ENCODE measurements at places on chromosomes 3 and 15.
A peak's percentile ranks its signal among the peaks of the same experiment; 100 is the strongest.

- no peak for DNase-seq
Measured at GRCh38 chr3:111758642-111759041, 100.4 kb upstream of the PHLDB2 start.

GRCh38 chr3:155411500-155412223 lies 118.2 kb upstream of the STRIT1 start:
- DNase-seq: no peak

DNA sequence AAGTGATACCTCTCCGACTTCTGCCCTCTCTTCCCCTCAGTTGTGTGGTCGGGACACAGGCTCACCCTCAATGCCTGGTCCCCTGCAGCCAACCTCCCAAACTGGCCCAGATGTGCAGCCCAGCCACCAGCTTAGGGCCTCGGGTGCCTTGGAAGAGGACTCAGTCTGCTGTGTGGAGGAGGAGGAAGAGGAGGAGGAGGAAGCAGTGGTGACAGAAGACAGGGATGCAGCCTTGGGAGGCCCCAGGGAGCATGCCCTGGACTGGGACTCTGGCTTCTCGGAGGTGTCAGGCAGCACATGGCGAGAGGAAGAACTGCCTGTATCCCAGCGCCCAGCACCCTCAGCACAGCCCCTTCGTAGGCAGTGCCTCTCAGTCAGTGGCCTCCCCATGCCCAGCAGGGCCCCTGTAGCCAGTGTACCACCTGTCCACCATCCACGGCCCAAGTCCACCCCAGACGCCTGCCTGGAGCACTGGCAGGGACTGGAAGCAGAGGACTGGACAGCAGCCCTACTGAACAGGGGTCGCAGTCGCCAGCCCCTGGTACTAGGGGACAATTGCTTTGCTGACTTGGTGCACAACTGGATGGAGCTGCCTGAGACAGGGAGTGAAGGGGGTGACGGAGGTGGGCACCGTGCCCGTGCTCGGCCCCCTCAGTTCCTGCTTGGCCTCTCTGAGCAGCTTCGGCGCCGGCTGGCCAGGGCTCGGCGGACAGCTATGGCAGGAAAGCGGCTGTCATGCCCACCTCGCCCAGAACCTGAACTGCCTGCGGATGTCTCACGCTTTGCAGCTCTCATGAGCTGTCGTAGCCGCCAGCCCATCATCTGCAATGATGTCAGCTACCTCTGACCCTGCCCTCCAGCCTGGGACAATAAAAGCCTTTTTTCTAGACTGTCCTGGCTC lies 1.3 kb downstream of the INKA1 start:
- DNase-seq: no peak

GRCh38 chr3:174436367-174436766 lies 422.8 kb upstream of the NAALADL2 start:
- DNase-seq: no peak

DNA sequence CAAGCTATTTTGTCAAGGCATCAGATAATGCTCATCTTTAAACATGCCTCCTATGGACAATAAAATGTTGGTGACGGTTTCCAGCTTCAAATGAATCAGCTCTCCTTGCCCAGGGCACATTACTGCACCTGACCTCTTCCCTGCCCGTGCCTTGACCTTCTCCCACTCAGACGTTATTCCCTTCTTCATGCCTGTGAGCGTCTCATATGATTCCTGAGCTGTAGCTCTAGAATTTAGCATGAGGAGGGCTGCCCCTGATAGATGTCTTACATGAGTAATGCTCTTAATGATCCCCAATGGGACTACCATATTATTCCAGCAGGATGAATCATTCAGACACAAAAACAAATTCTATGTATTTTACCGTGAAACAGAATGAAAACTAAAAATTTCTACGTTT lies 762.7 kb downstream of the ROBO1 start:
- DNase-seq: no peak

DNA sequence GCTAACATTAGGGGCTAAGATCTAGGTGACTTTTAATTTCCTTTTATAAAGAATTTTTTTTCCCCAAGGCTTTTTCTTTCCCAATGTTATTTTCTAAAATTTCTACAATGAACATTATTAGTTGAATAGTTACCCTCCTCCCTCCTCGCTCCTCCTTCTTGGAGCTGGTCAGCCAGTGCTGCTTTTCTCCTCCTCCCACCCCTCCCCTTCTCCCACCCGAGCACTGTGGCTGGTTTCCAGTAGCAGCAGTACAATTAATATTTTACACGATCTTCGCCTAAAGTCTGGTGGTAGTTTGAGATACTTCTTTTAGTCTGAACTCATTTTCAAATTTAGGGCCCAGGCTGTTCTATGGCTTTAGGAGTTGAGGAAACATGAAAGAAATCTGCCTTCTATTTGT lies 41.6 kb downstream of the EEFSEC start:
- no peak for DNase-seq

DNA sequence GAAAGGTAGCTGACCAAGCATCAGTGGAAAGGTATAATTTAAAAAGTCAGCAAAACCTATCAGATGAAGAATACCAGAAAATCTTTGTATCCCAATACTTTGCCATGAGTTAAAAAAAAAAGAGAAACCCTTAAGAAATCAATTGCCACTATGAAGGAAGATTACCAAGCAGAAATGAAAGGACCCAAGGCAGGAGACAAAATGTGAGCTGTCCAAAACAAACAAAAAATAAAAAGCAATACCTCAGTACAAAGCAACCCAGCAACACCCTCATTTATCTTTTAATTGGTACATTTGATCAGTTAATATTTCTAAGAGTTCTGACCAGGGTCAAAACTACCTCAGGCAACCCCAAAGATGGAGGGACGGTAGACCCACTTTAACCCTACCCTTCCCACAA lies 65.3 kb downstream of the MOBP start:
- no peak for DNase-seq

DNA sequence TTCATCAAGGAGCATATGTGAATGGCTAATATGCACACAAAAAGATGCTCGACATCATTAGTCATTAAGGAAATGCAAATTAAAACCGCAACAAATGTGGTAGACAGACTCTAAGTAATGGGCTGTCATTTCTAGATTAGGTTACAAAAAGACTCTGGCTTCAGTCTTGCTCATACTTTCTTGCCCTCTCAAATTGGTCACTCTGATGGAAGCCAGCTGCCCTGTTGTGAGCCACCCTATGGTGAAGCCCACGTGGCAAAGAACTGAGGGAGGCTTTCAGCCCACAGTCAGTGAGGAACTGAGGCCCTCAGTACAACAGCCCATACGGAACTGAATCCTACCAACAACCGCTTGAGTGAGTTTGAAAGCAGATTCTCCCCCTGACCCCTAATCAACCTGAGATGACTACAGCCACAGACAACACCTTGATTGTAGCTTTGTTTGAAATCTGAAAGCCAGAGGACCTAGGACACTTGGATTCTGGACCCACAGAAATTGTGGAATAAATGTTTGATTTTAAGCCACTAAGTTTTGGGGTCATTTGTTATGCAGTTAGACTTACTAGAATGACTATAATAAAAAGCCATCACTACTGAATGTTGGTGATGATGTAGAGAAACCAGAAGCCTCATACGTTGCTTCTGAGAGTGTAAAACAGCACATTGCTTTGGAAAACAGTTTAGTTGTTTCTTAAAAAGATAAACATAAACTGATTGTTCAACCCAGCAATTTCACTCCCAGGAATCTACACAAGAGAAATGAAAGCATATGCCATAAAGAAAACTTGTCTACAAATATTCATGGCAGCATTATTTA lies 45.7 kb downstream of the EHHADH start:
- DNase-seq: peak; percentile 25

GRCh38 chr15:67575039-67575502 lies 32.6 kb downstream of the MAP2K5 start:
- DNase-seq: no peak

DNA sequence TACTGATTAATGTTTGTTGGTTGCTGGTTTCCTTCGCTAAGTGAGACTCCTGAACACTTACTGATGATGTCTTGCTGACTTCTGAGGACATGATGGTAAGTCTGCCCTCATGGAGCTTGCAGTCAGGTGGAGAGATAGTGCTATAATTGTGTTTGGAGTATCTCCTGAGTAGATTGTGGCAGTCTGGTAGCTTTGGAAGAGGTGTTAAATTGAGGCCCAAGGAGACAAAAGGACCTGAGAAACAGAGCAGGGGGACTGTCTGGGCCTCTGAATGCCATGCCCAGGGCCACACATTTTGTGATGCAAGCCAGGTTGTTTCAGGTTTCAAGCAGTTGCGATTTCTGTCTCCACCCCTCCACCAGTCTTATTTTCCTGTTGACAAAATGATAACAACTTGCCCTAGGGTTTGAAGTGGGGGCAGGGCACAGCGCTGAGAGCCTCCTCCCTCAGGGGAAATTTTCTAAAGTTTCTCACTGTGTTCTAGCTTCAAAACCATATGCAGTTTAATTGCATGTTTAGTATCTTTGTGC lies 16.7 kb downstream of the SMAD3 start:
- no peak for DNase-seq

- no peak for DNase-seq
Measured at GRCh38 chr3:193297421-193297820, 56.4 kb downstream of the PLAAT1 start.

DNA sequence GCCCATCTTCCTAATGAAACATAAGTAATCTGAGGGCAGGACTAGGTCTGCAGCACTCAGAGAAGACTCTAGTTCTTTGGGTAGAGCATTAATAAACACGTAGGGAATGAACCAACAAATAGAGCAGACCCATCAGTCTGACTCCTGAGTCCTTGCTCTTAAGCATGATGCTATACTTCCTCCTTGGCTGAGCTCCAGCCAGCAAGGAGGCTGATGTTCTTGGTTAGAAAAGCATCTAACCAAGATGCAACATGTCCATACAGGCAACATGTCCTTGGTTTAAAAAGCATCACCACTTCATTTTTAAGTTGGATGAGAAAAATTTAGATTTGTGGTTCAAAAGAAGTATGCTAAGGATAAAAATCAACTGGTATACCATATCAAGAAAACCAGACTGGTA lies 8.5 kb upstream of the MYH15 start:
- DNase-seq: no peak

GRCh38 chr15:101054991-101055390 lies 135.8 kb downstream of the LRRK1 start:
- DNase-seq: no peak

DNA sequence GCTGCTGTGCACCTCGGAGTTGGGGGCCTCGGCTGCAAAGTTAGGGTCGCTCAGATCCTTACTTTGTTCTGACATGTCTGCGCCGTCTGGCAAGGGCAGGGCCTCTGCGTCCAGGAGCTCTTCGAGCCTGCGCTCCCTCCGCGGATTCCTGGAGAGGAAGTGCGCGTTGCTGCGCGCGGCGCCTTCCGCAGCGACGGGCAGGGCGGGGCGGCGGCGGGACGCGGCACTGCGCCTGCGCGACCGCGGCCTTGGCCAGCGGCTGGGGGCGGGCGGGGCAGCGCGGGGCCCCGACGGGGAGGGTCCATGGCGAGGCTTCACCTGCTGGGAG lies at the start of gene NDN:
NDN (minus strand) TSS at position 163 of the 328 bp plus-strand sequence; CDS start at position 75, 88 bp downstream.
- no peak for DNase-seq

- DNase-seq: no peak
Measured at GRCh38 chr3:158279609-158280008, 169.7 kb downstream of the RSRC1 start.

DNA sequence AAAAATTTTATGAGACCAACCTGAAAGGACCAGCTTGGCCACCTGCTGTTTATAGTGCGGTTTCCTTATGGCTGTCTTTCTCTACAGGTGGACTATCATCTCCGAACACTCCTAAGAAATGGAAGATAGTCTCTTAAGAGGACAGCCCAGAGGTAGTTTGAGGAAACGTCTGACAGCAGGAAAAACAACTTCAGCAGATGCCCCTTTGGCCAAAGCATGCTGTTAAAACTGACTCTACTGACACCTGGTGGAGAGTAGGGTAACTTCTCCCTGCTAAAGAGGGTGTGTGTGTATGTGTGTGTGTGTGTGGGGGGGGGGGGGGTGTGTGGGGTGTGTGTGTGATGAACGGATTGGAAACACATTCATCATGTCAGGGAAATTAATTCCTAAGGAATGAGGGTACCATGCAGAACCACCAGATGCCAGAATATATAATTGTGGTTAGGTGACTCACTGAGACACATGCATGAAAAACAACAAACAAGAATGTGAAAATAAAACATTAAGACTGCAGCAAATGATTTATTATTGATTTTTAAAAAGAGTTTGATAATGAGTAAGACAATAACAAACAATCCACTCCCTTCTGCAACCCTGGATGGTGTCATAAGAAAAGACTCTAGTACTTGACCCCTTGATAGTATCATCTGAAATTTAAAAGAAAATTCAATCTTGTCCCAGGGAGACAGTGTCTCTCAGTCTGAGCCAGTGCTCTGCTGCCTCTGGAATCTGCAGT lies 256.5 kb downstream of the THRB start:
- DNase-seq: peak; percentile 21

- peak; percentile 35 for DNase-seq
Measured at GRCh38 chr3:39255503-39256325, 24.1 kb downstream of the CX3CR1 start.

- DNase-seq: no peak
Measured at GRCh38 chr15:56910801-56911200, 7.6 kb upstream of the TCF12 start.

DNA sequence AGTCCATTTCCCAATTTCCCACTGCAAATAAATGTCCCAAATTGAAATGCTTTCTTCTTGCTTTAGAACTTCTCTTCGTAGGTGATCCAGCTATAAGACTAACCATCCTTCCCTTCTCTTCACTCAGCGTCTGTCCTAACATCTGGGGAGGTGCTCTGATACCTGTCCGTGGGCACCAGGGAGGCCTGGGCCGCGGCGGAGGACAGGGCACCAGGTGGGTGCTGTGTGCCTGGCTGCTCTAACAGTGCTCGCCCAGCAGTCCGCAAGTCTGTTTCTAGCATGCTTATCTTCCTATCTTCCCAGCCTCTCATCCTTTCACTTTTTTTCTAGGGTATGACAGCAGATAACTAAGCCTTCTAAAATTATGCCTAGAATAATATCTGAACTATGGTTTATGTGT lies 37.3 kb downstream of the NKIRAS1 start:
- no peak for DNase-seq

DNA sequence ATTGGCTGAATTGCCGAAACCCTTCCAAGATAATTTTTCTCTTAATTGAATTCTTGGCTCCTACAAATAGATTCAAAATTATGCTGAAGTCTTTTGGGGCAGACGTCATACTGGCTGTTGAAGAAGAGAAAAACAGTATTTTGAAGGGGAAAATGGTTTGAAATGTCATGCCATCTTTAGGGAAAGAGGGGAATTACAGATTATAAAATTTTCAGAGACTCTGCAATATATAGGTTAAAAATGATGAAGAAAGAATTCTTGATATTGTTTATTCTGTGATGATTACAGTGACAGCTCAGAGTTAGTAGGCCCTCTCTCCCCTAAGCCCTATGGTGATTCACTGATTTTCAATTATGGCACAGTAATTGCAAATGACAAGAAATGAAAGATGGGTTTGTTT lies 86.1 kb downstream of the CGNL1 start:
- DNase-seq: no peak

- DNase-seq: no peak
Measured at GRCh38 chr15:68199340-68199739, 5.8 kb downstream of the CALML4 start.

GRCh38 chr15:69096626-69097025 lies 63.8 kb upstream of the GLCE start:
- no peak for DNase-seq

GRCh38 chr15:67372543-67372942 lies 118.0 kb downstream of the IQCH start:
- DNase-seq: no peak

Data from GM12891 (cell line).